Posterior cingulate gyrus (tissue), 11 donors: ENCODE measurements at places on chromosomes 2 and 18.

- no peak for DNase-seq
Observed at GRCh38 chr18:711310-711656, 1.1 kb downstream of the ENOSF1 start.

GRCh38 chr2:134097740-134098139 lies 156.1 kb upstream of the MGAT5 start:
- DNase-seq: no peak

DNA sequence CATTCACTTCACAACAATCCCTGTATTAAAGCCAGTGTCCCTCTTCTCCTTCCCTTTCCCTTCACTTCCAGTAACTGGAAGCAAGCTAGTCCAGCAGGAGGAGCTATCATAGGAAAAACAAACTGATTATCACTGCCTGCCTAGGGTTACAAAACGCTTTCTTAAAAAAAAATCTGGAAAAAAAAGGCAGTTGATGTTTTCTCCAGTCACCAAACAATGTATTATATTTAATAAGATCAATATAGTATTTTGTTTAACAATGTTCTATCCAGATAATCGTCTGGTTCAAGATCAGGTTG lies 78.8 kb upstream of the ITGB6 start:
- no peak for DNase-seq

DNA sequence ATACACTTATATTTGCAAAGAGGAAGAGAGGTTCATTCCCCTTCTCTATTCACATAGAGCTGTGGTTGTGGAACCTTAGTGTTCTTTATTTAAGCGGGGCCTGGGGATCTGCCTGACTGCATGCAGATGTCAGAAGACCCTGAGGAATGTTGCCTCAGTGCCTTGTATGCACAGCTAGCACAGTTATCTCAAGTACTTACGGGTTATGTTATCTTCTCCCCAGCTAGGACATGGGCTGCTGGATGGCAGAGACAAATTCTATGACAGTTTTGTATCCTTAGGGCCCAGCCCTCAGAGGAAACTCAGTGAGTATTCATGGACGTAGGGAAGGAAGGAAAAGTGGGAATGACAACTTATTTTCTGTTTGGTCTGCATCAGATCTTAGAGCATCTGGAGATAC lies 37.7 kb upstream of the RTN4 start:
- DNase-seq: no peak

GRCh38 chr2:162184359-162184758 lies 32.3 kb upstream of the GCG start:
- DNase-seq: no peak

- DNase-seq: no peak
Observed at GRCh38 chr2:128612628-128613027, 294.0 kb upstream of the HS6ST1 start.

DNA sequence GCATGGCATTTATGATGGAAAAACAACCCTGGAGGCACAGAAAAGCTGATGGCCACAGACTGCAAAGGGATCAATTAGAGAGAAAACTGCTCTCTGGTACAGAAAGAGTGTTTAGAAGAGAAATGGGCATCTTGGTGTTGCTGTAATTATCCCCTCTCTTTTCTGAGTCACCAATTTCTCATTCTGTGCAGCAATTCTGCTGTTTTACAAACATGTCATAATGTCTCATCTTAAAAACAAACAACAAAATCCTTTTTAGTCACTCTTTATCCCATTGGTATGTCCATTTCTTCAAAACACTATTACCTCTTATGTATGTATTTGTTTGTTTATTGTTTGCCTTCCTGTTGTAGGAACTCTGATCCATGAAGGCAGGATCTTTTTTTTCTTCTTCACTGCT lies 73.9 kb upstream of the HK2 start:
- DNase-seq: no peak

DNA sequence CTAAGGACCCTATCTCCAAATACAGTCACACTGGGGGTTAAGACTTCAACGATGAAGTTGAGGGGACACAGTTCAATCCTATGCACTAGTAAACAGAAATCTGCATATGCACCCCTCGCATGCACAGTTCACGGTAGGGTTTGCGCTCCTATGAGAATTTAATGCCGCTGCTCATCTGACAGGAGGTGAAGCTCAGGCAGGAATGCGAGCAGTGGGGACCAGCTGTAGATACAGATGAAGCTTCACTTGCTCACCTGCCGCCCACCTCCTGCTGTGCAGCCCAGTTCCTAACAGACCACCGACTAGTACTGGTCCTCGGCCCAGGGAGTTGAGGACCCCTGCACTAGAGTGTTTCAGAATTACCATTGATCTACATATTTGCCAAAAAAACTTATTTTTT lies 40.0 kb upstream of the FAHD2A start:
- DNase-seq: peak; percentile 15

DNA sequence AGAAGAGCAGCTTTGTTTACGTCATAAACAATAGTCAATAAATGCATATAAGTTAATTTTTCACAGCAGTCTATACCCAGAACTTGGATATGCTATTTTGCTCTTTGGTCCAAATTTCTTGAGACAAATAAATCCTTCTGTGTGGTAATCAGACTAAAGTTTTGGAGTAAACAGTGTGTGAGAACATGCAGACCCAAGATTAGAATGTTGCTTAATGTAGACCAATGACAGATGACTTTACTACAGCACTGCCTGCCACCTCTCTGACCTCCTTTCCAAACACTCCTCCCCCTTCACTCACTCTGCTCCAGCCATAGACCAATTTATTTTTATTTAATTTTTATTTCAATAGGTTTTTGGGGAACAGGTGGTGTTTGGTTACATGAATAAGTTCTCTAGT lies 115.3 kb upstream of the TANK start:
- DNase-seq: no peak
